Left lobe of liver (tissue), 2 donors: ENCODE measurements at places on chromosomes 7 and 10.

GRCh38 chr10:126247446-126247975, 140.8 kb downstream of the ADAM12 start:
- DNase-seq, result no peak

DNA sequence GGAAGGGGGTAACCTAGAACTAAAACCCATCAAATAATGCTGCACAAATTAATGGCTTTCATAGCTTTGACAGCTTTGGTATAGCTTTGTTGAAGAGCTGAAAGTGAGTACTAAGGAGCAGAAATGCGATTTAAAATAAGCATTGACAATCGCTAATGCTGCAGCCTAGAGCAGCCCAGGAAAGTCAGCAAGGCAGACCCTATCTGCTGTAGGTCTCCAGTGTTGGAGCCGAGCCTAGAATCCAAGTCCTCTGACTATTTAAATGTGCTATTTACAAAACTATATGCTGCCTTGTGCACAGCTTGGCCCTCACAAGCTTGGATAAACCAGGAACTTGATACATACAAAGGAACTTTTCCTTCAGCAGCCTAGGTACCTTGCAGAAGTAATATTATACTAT, 64.9 kb upstream of the ASAH2 start:
- no peak for DNase-seq

- DNase-seq, result no peak
Observed at GRCh38 chr7:8221101-8221495, 40.9 kb downstream of the ICA1 start.

- no peak for DNase-seq
Observed at GRCh38 chr10:28155726-28156125, 147.1 kb downstream of the MPP7 start.

DNA sequence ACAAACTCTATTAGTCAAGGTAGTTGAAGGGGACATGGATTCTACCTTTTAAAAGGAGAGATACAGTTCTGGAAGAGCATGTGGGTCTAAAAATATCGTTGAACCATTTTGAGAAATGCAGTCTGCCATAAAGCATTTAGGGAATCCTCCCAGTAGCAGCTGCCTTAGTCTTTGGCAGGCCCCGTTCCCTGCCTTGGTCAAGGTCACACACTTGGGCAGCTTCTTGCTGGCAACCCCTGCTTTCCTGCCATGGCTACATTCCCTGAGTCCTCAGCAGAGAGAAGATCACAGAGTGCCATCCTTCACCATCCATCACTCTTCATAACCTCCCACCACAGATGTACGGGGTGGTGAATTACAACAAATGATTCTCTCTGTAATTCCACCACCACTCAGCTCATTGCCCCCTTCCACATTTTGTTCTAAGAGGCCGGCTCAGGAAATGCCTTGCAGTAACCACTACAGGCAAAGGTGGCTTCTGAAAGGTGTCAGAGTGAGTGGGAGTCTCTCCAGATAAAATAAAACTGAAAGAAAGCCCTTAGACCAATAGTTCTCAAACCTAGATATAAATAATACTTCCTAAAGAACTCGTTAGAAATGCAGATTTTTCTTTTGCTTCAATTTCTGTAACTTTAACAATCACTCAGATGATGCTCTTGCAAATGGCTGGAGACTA, 121.4 kb upstream of the STK17A start:
- no peak for DNase-seq

DNA sequence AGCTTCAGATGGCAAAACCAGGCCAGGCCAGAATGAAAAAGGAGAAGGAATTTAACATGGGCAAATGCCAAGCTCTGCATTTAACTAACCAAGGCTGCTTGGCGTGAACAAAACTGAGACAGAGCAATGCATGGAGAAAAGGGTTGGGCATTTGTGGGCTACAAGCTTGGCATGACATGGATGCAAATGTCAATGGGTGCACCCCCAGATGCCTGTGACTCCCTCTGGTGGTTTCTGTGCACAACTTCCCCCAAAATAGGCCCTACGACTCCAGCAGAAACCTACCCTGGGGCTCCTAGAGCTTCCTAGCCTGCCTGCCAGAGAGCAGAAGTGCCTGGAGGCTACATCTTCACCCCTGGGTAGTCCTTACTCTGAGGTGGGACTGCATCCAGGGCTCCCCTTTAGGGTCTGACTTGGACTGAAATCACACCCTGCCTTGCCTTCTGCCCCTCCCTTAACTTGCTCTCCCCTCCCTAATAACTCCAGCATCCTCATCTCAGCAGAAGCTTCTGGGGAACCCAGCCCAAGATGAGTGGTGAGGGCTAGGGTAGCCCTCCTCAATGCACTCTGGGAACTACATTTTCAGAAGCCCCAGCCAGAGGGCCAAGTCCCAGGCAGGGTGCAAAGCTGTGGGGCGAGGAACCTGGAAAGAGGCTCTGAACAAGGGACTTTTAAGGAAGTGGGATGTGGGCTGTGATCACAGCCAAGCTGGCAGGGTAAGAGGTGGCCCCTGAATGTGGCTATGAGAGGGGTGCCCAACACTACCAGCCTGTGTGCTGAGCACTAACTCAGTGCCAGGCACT, 11.3 kb downstream of the GPRIN2 start:
- peak; percentile 50 for DNase-seq

- DNase-seq, result no peak
Observed at GRCh38 chr10:27188897-27189296, 33.7 kb downstream of the MASTL start.

- no peak for DNase-seq
Observed at GRCh38 chr7:22256541-22257096, 100.3 kb downstream of the RAPGEF5 start.

DNA sequence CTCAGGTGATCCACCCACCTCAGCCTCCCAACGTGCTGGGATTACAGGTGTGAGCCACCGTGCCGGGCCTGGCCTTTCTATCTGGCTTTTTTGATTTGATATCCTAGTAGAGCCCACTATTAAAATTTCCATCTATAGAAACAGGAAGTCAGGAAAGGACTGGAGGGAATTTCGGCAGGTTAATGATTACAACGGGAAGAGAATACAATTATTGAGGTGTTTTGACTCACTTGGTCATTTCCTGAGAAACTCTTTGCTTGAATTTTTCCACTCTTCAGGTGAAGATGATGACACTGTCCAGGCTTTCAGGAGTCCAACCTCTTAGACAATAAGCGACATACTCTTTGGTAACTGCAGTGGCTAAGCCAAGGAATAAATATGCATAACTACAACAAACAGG, 1.1 kb upstream of the MKLN1 start:
- no peak for DNase-seq

DNA sequence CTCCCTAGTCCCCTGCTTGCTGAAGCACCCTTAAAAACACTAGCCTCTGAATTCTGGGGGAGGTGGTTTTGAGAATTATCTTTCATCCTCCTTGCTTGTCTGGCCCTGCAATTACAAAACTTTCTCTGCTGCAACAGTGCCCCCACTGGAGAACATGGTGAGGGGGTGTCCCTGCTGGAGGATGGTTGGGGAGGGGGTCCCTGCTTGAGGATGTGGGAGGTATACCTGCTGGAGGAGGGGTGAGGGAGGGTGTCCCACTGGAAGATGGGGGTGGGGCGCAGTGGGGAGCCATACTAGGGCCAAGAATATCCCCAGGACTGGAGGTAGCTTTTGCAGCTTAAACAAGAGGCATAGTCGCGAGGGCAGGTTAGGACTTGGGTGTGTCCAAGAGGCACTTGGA, 3.2 kb upstream of the POLM start:
- no peak for DNase-seq

- no peak for DNase-seq
Observed at GRCh38 chr10:7485244-7485556, 74.4 kb upstream of the SFMBT2 start.

DNA sequence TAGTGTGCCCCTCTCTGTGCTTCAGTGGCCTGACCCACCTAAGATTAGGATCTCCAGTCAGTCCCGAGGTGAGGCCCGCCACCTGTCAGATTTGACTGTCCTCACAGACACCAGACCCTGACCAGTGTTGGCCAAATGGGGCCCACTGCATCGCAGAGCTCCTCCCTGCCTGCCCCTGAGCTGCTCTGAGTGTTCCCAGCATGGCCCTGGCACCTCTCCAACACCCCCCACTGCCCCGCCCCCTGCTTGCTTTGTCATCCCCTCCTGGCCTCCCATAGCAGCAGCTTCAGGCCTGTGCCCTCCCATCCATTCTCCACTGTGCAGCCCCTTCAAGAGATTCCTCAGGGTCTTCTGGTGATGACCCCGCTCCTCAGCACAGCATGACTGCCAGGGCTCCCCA, 67.6 kb downstream of the C10orf120 start:
- no peak for DNase-seq

- DNase-seq, result no peak
Observed at GRCh38 chr7:18614841-18615240, 119.3 kb downstream of the HDAC9 start.

GRCh38 chr10:15348579-15348978, 22.5 kb downstream of the FAM171A1 start:
- no peak for DNase-seq

DNA sequence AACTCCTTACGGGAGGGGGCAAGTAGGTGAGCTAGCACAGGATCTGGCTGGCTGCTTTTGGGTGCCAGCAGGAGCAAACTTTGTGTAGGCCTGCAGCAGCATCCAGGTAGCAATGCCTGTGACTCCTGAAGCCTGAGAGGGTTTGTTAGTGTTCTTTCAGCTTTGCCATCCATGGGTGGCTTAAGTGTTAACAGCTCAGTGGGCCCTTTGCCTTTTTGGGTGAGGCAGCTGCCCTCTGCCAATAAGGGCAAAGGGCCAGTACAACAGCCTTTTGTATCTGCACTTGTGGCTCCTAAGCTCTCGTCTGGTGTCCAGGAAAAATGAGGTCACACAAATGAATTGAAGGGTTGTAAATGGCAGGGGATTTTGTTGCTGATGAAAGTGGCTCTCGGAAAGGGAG, 359.0 kb upstream of the CHRM2 start:
- no peak for DNase-seq

DNA sequence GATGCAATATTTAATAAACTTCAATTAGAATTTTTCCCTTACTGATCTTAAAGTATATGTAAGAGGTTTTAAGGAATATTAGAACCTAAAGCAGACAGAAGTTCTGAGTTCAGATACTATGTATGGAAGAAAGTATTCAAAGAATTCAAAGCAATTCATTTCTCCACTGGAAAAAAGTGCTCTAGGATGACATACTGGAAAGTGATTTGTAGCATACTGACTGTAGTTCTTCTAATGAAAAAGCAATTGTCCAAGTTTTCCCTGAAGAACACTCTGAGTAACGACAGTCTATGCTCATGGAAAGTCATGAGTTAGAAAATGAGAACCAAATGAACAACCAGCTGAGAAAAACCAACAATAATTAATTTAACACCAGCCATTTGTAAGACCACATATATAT, 180.8 kb upstream of the SLC26A5 start:
- DNase-seq, result no peak

DNA sequence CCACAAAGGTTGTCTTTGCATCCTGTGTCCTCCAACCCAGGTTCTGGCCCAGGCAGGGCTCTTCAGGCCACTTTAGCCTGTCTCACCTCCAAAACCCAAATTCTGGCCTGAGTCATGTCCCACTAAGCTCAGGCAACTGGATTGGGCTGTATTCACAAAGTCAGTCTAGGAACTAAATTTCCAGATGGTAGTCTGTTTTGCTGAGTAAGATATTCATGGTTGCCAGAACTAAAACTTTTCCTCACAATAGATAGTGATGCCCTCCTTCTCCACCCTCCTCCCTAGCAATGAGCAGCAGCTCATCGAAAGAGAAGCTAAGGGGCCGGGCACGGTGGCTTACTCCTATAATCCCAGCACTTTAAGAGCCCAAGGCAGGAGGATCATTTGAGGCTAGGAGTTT, 2.9 kb upstream of the ZNF713 start:
- DNase-seq, result no peak

DNA sequence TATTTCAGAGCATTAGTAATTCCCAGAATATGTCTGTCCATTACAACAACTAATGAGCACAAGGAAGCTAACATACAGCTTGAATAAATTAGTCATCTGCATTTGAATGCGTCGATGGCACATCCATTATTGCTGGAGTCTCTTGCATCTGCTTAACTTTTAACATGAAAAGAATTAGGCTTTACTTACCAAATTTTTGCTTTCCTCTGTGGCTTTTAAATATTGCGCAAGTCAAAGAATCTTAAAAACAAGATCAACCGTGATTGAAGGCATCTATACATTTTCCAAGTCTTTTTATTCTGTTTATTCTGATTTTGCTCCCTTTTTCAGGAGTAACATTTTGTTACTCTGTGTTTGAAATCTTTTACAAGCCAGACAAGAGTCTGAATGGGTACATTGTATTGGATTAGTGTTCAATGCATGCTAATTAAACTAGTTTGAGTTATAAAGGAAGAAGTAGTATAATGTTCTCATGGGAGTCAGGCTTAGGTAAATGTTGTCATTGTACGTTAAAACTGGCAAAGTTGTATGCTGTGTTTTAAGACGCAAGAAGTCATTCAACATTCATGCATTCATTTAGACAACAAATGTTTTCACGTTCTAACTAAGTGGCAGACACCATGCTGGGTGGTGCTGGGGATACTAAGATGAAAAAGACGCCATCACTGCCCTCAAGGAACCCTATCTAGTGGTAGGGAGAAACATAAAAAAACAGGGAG, 4.0 kb upstream of the CACNB2 start:
- no peak for DNase-seq

DNA sequence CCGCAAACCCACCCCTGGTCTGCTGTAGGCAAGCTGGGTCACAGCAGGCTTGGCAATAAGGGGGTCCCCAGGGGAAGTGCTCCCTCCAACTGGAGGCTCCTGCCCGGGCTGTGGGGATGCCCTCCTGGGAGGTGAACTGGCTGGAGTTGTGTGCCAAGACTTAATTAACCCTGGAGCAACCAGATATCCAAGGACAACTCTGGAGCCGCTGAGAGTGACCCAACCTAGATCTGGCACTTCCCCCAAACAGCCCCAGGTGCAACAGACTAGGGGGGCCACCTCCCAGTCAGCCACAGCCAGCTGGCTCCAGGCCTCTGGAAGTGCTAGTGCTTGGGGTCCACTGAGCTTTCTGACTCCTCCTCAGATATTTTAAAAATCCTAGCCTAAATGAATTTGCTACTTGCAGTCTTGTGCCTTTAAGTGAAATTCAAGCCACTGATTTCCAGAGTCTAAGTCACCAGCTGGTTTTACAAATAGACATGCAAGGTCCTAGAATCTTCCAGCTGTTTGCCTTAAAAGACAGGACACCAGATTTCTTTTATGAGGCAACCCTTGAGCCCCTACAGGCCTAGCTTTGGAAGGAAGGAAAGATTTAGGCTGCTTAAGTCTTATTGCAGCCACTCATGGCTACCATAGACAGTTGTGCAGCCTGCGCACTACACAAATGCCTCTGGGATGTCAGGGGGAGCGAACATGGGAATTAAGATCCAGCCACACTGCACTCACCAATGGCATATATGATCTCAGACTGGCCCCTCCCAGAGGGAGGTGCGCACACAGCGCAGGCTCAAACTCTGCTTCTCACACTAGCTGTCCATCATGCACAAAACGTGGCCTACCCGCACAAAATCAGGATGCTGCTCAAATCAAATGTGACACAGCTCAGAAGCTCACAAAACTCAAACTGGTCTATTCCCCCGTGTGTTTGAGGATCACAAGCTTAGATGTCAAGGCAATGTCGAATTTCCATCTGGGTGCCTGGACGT, 42.6 kb upstream of the MYL10 start:
- DNase-seq, result no peak

GRCh38 chr10:73809061-73809818, 2.2 kb downstream of the NDST2 start:
- DNase-seq, result no peak
